ENCODE measurements at places on chromosomes 16 and 17. TPM values are rescaled to one million over a fixed set of nuclear protein-coding genes. Genes with fewer than 3 reads are reported as not detected.

DNA sequence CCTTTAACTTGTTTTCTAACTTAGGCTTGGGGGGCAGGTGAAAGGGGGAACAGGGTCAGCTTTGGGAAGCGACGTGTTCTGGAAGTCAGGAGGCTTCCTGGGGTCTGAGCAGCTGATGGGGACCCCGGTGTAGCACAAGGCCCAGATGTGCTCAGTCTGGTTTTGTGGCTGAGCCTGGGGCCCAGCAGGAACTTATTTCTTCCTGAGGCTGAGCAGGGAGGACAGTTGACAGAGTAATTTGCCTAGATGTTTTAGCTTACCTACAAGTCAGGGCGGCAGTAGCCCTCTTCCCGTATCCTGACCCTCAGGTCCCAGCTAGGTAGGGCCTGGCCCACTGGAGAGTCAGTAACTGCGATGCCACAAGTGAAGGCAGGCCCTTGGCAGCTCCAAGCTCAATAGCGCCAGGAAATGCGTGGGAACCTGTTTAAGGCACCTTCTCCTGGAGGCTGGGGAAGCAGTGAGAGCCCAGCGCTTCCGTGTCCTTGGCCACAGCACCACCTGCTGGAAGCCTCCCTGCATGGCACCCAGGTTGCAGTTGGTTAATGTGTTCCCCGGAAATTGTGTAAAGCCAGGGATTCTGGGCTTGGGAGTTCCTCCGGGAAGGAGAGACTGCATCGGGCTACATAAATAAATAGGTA lies 5.2 kb downstream of the CCR7 start:
- DNase-seq = peak; percentile 94

GRCh38 chr16:11456741-11457140 lies 111.5 kb downstream of the RMI2 start:
- no peak for DNase-seq

- DNase-seq = no peak
Measured at GRCh38 chr17:34650051-34650750, 70.8 kb downstream of the TMEM132E start.

DNA sequence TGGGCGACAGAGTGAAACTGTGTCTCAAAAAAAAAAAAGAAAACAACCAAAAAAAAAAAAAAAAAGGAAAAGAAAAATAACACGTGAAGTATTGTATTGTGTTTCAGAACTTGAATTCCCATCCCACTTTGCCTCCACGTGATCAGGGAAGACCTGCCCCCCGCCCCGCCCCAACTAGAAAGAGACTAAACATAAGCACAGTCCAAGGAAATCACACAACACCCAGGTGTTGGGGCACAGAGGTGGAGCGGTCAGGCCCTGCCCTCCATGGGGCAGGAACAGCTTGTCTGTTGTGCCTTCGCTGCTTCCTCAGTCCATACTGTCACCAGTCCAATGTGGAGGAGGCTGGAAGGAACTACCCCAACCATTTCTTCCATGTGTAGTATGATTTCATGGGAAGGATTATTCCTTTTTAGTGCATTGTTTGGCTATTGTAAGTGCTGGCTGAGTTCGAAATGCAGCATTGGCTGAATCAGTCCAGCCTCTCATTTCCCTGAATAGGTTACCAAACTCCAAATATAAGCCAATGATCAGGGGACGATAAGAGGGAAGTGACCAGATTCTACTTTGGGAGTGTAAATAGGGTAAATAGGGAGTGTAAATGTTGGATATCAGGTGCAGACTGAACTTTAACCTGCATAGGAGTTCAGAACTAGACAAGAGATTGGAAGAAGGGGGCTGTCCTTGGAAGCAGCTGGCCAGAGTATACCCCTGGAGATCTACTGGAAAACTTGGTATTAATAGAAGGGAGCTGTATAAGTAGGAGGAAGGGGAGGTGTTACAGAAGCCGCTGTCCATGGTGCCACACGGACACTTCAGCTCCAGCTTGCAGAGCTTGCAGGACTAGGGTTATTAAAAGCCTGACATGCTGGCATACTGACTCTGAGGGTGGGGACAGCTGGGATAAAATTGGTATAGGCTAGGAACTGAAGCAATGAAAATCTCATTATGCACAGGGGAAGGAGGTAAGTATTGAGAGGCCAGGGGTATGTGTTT lies 50.7 kb downstream of the TANGO6 start:
- peak; percentile 30 for DNase-seq

DNA sequence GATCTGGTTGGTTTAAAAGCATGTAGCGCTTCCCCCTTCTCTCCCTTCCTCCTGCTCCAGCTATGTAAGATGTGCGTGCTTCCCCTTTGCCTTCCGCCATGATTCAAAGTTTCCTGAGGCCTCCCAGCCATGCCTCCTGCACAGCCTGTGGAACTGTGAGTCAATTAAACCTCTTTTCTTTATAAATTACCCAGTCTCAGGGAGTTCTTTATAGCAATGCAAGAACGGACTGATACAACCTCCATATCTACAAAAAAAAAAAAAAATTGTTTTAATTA lies 16.6 kb upstream of the PDXDC1 start:
- no peak for DNase-seq

GRCh38 chr17:75105126-75106080 lies 4.4 kb upstream of the ARMC7 start:
- DNase-seq = peak; percentile 92

DNA sequence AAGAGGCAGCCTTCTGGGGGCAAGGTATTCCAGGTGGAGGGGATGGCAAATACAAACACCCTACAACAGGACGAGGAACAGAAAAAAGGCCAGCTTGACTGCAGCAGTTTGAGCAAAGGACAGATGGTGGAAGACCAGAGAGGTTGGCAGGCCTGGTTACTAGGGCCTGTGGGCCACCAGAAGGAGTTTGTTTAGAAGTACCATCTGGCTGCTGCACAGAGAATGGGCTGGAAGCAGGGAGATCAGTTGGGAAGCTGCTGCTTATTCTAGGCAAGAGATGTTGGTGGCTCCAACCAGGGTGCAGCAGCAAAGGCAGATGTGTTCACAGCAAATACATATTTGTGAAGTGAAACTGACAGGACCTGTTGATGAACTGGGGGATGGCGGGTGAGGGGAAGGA lies 2.9 kb upstream of the YPEL2 start:
- no peak for DNase-seq

- no peak for DNase-seq
Measured at GRCh38 chr16:53626161-53626560, 77.5 kb downstream of the RPGRIP1L start.

KRT20 gene
- 0.08 TPM for total RNA-seq

DNA sequence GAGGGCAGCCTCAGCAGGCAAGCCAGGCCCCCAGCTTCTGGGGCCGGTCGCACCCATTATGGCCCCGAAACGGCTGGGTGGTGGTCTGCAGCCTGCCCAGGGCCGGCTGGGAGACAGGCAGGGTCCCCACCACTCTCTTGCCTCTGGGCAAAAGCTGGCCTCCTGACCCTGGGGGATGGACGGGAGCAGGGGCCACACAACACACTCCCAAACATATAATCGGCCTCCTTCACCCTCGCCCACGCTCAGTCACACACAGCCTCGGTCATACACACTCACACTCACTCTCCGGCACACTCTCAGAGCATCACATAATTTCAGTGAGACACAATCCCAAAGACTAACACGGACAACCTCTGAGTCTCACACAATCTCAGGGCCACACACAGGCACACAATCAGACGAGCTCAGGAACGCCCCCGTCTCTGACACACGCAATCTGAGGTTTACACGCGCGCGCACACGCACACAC lies 589 bp downstream of the PEMT start:
- no peak for DNase-seq

TBC1D3K gene
- total RNA-seq = not detected

DNA sequence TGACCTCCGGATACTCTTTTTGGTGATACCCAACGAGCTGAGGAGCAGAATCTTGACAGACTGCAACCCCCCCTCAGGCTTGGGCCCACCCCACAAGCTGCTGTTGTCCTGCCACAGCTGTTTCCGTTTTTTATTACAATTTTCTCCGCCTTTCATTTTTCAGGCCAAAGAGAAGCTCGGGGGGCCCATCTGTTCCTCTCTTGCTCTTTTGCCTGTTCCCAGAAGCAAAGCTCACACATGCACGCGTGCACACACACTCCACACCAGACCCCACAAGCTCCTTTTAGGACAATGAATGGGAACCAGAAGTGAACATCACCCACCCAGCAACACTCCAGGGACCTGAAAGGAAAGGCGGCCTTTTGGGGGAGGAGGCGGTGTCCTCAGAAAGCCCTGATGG lies 16.3 kb downstream of the SOX9 start:
- peak; percentile 94 for DNase-seq

- no peak for DNase-seq
Measured at GRCh38 chr17:13921841-13922776, 147.2 kb upstream of the COX10 start.

DNA sequence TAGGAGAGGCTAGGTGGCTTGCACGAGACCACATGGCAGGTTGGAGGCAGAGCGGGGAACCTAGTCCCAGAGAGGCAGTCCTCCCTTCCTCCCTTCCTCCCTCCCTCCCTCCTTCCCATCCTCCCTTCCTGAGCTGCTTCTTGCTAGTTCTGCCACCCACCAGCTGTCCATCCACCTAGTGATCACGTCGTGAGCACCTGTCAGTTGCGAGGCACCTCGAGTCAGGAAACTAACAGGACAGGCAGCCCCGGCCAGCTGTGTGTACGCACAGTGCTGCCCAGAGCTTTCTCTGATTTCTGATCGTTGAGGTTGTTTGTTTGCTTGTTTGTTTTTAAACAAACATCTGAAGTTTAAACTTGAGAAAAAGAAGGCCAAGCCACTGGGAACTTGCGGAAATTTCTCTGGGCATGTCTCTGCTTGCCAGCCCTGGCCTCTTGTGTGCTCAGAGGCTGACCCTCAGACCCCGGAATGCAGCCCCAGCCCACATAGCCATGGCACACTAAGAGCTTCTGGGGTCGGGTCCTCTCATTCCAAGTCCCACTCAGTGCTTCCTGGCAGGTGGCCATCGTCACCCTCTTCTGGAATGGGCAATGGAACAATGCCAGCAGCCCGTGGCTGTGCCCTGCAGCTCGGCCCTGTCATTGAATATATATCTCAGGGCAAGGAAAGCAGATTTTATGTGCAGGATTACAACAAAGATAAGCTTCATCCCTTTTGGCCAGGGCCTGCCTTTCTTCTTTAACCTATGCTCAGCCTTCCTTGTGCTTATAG lies 174.0 kb downstream of the KATNIP start:
- peak; percentile 50 for DNase-seq

KRTAP16-1 gene
- not detected for total RNA-seq

DNA sequence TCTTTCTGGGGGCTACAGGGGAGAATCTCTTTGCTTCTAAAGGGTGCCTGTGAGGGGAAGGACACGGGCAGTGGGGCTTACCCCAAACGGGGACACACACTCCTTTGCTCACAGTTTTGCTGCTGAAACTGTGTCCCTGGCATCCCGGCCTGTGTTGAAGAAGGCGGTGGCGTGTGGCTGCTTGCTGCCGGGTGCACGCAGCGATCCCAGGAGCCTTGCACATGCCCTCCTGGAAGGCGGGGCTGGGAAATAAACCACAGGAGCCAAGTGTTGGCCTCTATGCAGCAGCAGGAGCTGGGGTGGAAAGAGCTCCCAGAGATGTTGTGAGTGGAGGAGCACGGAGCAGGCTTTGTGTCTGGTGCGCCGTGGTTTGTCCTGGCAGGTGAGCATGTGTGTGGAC lies 131.0 kb upstream of the CIBAR2 start:
- no peak for DNase-seq

KRTAP2-2 gene
- not detected for total RNA-seq

GRCh38 chr17:51250314-51250840 lies 9.5 kb downstream of the MBTD1 start:
- DNase-seq = no peak
